ENCODE measurements at places on chromosomes 5 and 9.

DNA sequence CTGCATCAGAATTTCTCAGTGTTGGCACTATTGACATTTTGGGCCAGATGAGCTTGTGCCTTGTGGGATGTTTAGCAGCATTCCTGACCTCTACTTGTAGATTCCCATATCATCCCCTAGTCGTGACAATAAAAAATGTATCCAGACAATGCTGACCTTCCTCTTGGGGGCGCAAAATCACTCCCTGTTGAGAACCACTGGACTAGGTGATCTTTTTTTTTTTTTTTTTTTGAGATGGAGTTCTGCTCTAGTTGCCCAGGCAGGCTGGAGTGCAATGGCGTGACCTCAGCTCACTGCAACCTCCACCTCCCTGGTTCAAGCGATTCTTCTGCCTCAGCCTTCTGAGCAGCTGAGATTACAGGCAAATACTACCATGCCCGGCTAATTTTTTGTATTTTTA lies 22.6 kb downstream of the STXBP1 start:
- peak; percentile 17 for DNase-seq

DNA sequence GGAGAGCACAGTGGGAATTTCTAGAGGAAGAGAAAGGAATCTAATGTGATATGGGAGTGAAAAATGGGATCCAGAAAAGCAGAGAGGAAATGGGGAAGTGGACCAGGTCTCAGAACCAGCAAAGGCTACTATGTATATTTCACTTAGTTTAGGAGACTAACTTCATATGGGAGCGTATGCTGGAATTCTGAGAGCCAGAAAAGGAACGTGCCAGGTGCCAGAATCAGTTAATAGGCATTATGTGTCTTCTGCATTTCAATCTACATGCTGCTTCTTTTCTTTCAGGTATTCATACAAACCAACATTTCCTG lies 28.5 kb upstream of the IFNA14 start:
- DNase-seq = no peak

GRCh38 chr9:114588651-114589526 lies 1.3 kb downstream of the ATP6V1G1 start:
- no peak for DNase-seq

GRCh38 chr9:97857606-97858392 lies 4.8 kb downstream of the FOXE1 start:
- no peak for DNase-seq

DNA sequence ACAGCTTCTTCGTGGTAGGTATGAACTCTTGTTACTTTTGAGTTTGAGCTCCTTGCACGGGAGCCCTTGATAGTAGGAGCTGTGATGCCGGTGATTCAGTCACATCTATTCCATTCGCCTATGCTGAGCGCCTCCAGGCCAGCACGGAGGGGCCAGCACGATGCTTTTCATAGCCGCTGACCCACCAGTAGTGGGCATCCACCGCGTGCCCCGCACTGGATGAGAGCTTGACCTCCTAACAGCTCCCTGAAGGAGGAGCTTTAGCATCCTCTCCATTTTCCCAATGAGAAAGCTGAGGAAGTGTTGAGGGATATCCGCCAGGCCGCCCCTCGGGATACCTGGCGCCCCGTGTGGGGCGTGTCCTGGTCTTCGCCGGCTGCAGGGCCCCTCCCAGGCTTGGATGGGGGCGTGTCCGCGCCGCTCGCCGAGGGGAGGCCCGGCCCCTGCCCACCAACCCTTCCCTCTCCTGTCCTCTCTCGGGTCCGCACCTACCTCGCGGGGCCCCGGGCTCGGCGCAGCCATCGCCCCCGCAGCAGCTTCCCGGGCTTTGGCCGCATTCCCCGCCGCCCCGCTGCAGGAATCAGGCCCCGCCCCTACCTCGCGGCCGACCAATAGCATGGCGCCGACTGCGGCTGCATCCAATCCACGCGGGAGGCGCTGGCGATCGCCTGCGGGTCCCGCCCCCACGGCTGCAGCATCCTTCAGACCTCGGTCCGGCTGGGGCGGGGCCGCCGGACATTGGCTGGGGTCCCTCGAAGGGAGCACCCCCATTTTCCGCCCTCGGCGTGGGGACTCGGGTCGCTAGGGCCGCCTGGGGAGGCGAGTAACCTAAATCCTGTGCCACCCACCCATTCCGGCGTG lies at the start of gene PIP5KL1:
Gene PIP5KL1, minus strand, starts transcription at position 547 of the 861 bp plus-strand sequence. Its CDS starts 25 bp downstream, at position 522.
- no peak for DNase-seq

- DNase-seq = peak; percentile 4
Measured at GRCh38 chr9:120985819-120986222, 59.2 kb upstream of the TRAF1 start.

- no peak for DNase-seq
Measured at GRCh38 chr5:96408210-96408777, 24.8 kb downstream of the PCSK1 start.

GRCh38 chr9:7121055-7121454 lies 363.3 kb downstream of the KDM4C start:
- no peak for DNase-seq

GRCh38 chr9:131584858-131585257 lies 39.5 kb downstream of the PRRT1B start:
- DNase-seq = no peak

GRCh38 chr9:37905131-37905505 lies 1.2 kb upstream of the SLC25A51 start:
- no peak for DNase-seq

DNA sequence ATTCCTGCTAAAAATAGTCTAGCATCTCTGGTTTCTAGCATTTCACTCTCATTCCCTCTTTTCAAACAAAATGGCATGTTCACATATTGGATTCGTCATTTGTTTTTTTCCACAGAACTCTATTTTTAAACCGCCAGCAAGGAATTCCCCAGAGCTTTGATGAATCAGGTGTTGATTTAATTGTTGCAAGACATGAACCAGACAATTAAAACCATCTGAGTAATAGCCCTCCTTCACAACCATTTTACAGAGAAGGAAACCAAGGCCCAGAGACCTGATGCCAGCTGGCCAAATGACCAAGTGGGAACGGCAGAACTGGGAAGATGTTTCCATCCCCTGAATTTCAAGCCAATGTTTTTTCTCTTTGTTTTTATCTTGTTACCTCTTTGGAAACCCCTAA lies 167.0 kb downstream of the CAAP1 start:
- DNase-seq = no peak

DNA sequence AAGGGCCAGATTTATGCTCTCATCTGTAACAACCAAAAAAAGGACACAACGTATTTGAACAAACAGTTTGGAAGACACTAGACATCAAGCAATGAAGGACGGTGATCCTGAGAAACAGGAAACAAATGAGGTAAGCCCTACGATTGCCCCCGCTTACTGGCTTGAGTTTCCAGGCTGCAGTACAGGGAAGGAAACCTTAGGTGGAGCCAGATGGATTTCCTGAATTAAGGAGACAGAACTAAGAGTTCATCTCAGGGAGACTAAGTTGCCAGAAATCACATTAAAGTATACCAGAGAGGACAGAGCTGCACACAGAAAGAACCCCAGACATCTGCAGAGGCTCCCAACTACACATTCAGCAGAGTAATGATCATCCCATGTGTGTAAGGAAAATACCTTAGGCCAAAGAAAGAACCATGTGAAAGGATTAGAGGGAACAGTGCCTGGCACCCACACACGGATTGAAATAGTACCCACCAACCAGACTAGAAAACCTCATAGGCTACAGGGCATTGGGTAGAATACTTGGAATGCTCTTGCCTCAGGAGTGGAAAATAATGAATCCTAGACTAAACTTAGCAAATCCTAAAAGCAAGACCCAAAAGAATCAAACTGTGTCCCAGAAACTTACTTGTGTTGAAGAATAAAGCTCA lies 99.3 kb upstream of the NIPBL start:
- DNase-seq = peak; percentile 33

DNA sequence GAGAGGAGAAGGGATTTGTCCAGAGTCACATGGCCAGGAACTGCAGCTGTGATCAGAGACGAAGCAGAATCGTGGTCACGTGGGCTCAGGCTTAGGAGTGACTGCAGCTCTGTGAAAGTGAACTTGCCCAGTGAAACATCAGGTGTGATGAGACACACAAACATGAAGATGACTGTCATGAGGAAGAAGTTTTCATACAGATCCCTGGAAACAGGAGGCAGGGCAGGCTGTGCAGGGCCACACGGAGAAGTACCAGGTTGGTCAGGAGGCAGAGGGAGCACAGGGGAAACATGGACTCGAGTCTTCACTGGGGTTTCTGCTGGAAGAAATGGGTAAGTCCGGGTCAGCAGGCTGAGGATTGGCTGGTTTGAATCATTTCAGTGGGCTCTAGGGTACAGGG lies 64.1 kb downstream of the BARX1 start:
- no peak for DNase-seq

DNA sequence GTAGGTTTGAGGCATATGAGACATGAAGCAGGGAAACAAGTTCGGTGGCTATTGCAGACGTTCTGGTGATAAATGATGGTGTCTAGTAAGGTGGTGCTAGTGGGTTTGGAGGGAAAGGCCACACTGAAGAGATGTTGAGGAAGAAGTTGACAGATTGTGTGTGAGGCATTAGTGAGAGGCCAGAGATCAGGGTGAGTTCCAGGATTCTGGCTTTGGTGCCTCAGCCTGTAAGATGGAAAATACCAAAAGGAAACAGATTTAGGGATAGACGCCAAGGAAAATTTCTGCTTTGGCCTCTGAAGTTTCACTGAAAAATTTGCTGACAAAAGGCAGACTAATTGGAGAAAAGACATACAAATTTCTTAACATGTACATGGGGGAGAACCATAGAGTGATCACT lies 6.4 kb upstream of the PAIP1 start:
- DNase-seq = no peak

GRCh38 chr5:155943516-155944407 lies 383.2 kb upstream of the SGCD start:
- peak; percentile 23 for DNase-seq

DNA sequence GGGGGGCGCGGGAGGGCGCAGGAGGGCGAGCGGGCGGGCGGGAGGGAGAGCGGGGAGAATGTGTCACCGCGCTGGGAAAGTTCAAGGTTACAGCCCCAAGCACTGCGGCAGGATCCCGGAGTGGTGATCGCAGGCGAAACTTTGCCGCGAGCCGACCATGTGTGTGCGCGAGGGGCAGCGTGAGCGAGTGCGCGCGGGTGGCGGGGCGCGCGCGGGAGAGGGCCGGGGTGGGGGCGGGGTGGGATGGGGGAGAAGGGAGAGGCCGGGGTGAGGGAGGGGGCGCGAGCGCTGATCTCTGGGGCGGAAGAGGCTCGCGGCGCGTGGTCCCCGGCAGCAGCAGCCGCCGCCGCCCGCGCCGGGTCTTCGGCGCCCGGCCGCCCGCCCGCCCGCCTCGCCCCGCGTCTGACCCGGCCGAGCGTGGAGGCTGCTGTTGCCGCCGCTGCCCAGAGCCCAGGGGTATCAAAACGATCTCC lies at the start of gene NFIB:
Gene NFIB, minus strand, starts transcription at position 191 of the 473 bp plus-strand sequence. CDS start 630 bp downstream, outside the sequence.
- DNase-seq = no peak

DNA sequence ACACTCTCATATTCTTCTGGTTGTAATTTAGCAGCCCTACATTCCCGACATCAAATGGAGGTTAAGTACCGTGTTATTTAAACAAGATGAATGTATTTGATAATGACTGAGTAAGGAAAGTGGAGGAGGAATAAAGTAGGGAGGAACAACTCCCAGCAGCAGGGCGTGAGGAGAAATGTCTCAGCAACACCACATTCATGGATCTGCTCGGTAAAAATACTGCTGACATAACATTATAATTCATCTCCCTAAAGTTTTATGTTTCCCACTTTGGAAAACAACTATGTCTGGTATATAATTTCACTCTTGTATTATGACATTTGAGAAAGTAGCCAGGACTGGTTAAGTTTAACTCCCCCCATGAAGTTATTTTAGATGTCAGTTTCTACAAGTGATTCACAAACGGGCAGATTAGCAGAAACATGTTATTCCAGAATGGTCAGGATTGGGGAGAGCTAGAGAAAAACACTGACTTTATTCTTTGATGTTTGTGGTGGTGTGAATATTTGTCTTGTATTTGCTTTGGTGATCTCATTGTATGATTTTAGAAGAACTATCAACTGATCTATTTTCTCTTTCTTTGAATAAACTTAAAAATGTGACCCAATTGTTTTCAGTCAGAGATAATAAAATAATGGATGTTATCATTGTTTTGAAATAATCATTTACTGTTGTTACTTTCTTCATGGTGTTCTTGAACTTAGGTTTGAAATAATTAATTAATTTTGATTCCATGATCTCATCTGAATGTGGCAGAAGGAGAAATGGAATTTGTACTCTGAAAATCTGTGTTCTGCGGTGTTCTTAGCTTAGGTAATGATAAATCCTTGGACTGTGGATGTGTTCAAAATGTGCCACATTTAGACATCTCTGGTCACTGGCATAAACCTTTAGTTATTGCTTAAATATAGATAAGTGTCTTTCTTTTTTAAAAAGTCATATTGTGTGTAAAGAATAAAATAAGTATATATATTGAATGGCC lies 303.6 kb upstream of the ZNF608 start:
- DNase-seq = no peak

- DNase-seq = no peak
Measured at GRCh38 chr9:108720191-108720642, 135.6 kb downstream of the ACTL7B start.

- no peak for DNase-seq
Measured at GRCh38 chr9:38761999-38762398, 42.1 kb upstream of the FAM240B start.

DNA sequence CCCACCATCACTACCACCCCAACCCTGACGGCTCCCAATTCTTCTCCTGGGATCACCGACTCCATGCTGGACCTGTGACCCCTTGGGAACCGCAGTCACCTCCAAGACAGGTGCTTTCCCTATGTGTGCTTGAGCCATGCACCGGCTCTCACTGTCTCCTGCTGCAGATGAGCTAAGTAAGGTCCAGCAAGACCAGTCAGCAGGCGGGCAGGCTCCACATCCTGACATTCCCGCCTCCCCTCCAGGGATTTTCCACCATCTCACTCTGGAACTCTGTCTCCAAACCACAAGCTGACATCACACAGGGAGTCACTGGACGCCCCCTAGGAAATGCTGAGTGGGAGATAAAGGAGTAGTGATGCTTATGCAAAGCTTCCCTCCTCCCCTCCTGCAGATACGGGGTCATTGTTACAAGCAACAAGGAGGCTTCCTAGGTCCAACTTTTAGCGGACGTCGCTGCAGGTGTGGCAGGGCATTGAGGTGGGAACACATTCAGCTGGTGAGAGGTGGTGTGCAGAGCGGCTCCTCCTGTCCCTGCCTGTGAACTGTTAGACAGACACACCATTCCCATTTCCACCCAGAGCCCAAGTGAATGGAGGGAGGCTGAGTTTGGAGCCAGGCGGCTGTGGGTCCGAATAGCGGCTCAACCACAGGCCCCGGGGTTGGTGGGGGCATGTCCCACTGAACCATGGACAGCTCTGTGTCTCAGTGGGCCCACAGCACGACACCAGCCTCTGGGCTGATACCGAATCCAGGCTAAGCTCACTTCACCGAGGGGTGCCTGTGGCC lies 129.2 kb upstream of the PHYKPL start:
- no peak for DNase-seq

DNA sequence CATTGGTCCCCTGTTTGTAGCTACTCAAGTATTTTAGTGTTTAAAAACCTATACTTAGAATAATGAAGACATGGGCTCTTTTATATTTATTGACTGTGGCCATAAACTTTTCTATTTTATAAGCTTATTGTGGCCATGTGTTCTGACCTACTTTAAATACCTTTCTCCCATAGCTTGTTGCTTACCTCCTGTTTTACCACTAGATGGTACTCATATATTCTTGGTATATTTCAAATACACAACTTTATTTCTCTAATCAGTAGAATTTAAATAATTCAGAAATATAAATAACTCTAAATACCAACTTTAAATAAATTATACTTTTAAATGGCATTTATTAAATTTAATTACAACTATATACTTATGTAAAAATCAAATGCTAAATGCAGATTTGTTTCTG lies 498.0 kb downstream of the PRDM9 start:
- DNase-seq = no peak
